ENCODE measurements at places on chromosomes 12 and 14.

- peak; percentile 28 for DNase-seq
Observed at GRCh38 chr12:123533672-123534643, at the start of gene RILPL1. Gene RILPL1 (minus strand): TSS chr12:123533719. CDS start chr12:123533482, 237 bp downstream.

- no peak for DNase-seq
Observed at GRCh38 chr12:21353487-21353886, 18.8 kb upstream of the SLCO1A2 start.

DNA sequence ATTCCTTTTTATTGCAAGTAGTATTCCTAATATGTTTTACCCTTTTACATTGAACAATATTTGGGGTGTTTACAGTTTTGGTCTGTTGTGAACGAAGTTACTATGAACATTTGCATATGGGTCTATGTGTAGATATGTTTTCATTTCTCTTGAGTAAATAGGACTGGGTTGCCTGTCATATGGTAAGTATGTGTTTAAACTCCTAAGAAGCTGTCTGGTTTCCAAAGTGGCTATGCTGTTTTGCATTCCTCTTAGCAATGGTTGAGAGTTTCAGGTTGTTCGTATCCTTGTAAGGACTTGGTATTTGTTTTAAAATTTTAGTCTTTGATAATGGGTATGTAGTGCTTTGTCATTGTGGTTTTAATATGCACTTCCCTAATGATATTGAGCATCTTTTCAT lies 6.3 kb downstream of the METAP2 start:
- DNase-seq, result no peak

DNA sequence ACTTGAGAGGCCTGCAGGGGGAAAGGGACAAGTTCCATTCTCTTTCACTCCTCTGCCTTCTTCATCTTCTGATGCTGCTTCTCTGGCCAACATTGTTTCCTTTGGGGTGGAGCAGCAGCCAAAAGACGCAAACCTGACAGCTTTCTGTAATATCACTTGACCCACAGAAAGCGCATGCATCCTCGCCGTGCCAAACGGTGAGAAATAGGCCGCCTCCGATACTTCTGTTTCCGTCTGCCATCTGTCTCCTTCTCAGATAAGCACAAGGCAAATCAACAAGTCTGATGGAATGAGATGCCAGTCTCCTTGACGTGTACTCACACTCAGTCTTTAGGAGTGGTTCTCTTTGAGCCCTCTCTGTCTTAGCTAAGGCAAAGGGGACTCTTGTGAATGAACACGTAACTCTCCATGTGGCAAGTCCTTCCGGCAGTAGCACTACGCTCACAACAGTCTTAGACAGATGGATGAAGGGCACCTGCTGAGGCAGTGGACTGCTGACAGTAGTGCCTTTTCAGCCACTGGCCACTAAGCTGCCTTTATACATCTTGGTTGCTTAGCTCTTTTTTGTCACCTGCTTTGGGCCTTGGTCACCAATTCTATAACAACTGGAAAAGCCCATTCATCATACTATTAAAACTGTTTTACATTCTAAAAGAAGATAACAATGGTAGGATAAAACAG lies 214.1 kb downstream of the FBXL14 start:
- no peak for DNase-seq

DNA sequence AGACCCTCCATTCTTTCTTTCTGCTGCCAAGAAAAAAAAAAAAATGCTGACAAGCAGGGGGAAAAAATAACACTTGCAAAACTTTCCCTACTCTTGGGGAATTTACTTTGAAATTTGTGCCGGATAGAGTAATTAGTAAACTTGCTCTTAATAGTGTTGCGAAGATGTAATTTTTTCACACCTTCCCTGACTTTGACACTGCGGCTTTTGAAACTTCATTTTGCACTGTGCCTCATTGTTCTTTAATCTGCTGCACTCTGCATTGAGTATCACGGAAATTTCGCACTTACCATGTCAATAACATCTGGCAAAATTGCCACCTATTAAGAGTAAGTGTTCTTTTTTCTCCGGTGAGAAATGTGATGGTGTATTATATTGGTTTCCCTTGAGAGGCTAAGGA lies 596.1 kb downstream of the VRK1 start:
- no peak for DNase-seq

DNA sequence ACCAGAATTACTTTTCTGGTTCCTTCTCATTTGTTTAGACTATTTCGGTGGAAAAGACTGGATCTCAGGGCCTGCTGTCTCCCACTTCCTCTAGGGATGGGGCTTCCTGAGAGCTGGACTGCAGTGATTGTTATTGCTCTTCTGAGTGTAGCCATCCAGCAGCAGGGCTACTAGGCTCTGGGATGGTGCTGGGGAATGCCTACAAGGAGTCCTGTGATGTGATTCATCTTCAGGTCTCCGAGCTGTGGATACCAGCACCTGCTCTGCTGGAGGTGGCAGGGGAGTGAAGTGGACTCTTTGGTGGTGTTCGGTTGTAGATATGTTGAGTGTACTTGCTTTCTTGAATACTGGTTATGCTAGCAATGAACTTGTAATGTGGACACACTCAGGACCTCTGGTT lies 42.7 kb downstream of the AEBP2 start:
- no peak for DNase-seq

DNA sequence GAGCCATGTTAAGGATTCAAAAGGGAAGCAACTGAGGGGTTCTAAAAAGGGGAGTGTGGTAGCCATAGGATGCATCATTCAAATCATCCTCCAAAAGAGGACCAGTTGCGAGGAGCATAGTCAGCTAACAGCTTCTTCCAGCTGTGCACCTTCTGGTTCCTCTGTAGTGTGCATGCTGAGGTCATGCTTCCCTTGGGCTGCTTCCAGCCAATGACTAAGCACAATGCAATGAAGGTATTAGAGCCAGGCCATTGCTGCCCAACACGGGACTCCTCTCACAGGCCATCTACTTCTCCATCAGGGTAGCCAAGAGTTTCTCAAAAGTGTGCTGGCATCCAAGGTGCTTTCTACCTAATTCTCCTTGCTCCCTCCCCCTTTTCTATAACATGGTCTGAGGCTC lies 69.2 kb upstream of the ARID2 start:
- DNase-seq, result peak; percentile 82

DNA sequence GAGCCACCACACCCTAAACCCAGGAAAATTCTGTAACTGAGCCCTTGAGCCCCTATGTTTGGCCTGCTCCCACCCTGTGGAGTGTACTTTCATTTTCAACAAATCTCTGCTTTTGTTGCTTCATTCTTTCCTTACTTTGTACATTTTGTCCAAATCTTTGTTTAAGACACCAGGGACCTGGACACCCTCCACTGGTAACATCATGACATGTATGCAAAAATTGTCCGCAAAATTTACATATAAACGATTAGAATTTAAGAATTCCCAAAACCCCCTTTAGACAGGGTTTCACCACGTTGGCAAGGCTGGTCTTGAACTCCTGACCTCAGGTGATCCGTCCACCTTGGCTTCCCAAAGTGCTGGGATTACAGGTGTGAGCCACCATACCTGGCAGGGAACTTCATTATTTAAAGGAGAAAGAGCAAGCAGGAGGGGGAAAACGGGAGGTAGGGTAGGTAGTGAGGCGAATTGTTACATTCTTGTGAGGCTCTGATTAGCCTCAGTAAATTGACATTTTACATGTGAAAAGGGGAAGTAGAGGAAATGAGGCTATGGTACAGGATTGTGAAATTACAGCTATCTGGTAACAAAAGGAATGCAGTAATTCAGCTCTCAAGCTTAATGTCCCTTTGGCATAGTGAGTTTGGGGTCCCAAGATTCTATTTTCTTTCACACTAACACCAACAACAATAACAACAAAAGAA lies 27.6 kb downstream of the TUBA1A start:
- DNase-seq, result no peak

- peak; percentile 62 for DNase-seq
Observed at GRCh38 chr14:81269100-81269978, 48.6 kb upstream of the GTF2A1 start.

GRCh38 chr12:86193931-86194330 lies 62.3 kb downstream of the MGAT4C start:
- DNase-seq, result peak; percentile 26

- DNase-seq, result no peak
Observed at GRCh38 chr14:35854696-35855270, 28.6 kb downstream of the BRMS1L start.

- no peak for DNase-seq
Observed at GRCh38 chr12:63150713-63151622, at the start of gene AVPR1A. Gene AVPR1A (minus strand): TSS chr12:63151201. CDS start chr12:63150836, 365 bp downstream.

- DNase-seq, result no peak
Observed at GRCh38 chr14:100606687-100607610, 19.7 kb upstream of the BEGAIN start.

DNA sequence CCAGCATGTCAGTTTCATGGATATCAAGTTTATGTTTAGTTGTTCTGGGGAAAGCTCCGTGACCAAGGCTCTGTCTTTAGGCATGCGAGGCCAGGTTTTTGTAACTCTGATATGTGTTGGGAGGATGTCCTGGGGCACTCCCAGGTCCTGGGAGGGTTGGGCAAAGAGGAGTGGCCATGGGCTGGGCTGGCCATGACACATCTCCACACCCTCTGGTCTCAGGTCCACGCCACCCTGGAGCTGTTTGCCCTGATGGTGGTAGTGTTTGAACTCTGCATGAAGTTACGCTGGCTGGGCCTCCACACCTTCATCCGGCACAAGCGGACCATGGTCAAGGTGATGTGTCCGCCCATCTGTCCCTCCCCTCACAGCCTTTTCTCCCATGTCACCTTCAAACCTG lies 46.4 kb downstream of the TPCN1 start:
- no peak for DNase-seq

- DNase-seq, result no peak
Observed at GRCh38 chr14:77710364-77710763, 2.5 kb downstream of the SLIRP start.

DNA sequence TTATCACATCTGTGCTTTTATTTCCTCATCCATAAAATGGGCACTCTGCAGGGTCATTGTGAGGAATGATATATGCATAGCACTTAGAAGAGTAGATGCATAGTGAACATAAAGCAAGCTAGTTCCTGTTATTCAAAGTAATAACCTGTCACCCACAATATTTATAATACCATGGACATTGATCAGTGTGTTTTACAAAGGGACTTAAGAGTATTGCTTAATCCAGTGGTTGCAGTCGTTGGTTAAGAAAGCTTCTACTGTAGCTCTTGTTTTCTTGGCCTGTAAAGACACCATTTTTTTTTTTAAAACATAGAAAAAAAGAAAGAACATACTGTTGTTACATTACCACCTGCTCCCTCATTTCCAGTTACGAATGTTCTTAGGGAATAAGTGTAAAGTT lies 13.1 kb downstream of the METAP2 start:
- DNase-seq, result no peak

GRCh38 chr12:2297004-2297403 lies 244.2 kb downstream of the CACNA1C start:
- no peak for DNase-seq

- DNase-seq, result no peak
Observed at GRCh38 chr14:77882098-77882497, 82.2 kb downstream of the ADCK1 start.

DNA sequence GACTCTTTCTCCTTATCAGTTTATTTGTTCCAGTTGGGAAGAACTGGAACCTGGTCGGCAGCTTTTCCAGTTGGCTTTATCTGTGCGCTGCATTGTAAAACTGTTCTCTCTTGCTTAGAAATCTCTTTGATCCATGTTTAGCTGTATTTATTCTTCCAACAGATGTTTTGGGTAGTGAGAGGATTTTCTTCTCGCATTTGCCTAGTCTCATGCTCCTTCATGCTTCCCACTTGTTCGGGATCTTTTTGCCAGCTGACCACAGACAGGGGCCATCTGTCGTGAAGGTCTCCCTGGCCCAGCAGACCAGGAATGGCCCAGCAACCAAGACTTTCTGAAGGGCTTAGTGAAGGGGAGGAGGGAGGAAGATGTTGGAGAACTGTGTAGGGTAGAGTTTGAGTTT lies 21.6 kb downstream of the NTF3 start:
- DNase-seq, result no peak
